ENCODE measurements at places on chromosomes 11 and 22.

DNA sequence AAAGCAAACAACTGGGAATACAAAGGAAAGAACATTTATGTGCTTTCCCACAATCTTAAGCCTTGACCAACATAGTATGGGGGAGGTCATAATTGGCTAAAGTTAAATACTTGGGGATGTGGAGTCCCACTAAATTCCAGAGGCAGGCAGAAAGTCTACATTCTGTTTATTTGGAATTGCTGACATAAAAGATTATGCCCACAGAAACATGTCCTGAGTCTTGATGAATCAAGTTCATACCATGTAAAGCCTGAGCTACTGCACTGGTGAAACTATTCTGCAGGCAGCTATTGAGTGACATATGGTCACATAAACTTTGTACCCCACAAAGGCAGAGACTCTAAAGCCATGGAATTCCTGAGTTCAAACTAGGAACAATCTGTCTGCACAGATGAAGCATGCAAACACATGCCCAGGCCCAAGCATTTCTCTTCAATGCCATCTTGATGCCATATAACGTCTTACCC is 69.9 kb upstream of the CHRM4 start:
- no peak for DNase-seq

DNA sequence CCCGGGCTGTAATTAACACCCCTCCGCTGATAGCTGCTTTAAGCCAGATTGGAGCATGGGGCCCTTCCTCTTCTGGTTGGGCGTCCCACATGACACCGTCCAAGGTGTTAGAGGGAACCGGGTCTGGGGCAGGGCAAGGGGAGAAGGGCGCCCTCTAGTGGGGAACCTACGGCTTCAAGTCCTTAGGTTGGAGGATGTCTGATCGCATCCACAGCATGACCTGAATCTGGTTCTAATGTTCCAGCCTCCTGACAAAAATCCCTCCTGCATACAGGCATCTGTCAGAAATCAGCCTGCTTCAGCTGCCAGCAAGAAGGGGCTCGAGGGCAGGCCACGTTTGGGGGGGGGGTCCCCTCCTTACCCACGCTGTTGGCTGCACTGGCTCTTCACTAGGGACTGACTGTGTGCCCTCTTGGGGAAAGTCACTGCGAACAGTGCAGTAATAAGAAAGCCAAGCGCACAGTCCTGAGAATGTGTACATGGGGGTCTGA is 94.2 kb upstream of the TBCEL start:
- DNase-seq: no peak

GRCh38 chr11:64413417-64413816 is 54.5 kb downstream of the RPS6KA4 start:
- DNase-seq: no peak

DNA sequence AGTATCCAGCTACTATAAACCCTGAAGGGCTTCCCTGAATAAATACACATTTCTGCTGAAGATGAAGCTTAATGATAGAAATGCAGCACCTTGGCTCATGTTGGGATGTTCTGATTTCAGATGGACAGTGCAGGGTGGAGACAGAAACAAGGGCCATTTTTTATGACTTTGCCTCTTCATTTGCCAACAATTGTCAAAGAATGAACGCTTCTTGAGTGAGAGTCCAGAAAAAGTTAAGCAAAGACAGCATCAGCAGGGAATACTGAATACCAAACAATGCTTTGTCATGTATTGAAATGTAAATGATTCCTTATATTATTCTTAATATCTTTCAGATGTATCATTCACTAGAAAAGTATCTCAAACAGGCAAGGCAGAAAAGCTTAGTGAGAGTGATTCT is 84.9 kb downstream of the TRPC6 start:
- no peak for DNase-seq

- no peak for DNase-seq
These were observed 399.3 kb downstream of the CADM1 start for GRCh38 chr11:115104851-115105453.

- DNase-seq: no peak
These were observed 2.2 kb upstream of the P2RX6 start for GRCh38 chr22:21012446-21013407.

DNA sequence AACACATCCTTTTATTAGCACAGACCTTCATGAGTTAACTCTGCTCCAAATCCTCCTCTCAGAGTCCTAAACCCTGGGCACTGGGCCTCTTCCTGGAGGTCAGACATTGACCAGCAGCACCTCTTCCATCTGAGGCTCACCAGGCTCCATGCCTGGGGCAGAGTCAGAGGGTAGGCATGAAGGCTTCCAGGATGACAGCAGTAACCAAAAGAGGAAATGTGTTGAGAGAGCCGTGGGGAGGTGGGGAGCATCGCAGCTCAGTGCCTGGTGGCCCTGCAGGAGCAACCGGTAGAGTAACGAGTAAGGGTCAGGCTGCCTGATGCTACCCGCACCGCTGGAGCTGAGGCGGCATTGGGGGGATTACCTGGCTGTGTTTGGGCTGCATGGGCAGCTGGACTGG is 9.4 kb upstream of the NAV2 start:
- DNase-seq: no peak

DNA sequence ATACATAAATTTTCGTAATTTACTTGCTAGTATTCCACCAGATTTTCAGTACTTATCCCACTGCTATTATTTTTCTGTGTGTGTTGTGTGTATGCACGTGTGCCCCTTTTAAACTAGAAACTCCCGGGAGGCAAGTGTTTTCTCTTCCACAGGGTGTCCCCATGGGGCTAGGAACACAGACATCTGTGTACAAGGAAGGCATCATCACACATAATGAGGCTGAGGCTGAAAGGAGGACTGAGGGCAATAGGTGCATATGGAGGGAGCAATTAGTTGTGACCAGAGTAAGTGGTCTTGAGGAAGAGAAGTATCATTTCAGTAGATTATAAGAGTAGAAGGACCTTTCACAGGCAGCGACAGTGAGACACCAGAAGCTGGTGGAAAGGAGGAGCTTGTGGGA is 2.1 kb upstream of the DPAGT1 start:
- no peak for DNase-seq

DNA sequence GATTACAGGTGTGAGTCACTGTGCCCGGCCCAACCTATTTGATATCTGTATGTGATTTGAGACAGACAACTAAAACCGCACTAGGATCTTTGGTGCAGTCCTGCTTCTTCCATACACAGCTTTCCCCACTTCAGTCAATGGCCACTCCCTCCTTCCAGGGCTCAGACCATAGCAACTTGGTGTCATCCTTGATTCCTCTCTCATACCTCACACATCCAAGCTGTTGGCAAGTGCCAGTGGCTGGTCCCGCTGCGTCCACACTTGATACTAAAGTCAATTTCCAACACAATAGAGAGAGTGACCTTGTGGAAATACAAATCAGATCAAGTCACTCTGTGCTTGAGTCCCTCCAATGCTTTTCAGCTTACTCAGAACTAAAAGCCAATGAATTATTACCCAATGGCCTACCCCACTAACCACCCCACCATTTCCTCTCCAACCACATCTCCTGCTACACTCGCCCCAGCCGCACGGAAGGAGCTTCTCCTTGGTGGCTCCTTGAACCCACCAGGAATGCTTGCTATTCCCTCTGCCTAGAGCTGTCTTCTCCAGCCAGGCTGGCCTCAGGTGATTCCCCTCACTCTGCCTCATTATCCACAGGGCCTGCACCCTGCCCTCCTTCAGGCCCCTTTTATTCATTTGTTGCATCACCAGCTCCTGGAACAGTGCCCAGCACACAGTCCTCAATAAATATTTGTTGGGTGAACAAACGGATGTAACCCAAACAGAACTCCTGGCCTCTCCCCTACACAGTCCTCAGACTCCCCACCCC is 12.9 kb downstream of the ABTB2 start:
- DNase-seq: no peak

GRCh38 chr11:135023499-135023898 is 611.5 kb upstream of the B3GAT1 start:
- no peak for DNase-seq

DNA sequence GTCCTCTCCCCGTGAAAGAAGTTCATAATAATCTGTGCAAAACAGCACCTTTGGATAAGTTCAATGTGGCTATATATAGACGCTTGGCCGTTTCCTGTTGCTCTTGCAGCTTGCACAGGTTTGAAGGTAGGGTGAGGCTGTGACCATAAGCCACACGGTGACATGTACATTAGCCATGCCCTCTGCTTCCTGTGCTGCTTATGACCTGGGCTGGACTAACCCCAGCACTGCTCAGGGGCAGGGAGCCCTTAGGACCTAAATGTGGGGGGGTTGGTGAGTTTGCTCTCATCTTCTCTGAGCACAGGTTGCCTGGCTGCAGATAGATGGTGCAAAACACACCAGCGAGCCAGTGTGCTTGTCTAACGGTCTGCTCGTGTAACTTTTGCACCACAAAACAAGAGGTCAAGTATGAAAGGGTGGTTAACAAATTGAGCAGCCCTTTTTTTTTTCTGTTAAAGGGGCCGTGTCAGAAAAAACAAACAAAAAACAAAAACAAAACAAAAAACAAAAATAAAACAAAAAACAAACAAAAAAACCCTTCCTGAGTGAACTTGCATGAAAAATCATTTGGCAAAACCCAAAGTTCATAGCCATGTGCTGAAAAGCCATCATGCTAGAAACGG is 37.3 kb downstream of the FLI1 start:
- DNase-seq: no peak

DNA sequence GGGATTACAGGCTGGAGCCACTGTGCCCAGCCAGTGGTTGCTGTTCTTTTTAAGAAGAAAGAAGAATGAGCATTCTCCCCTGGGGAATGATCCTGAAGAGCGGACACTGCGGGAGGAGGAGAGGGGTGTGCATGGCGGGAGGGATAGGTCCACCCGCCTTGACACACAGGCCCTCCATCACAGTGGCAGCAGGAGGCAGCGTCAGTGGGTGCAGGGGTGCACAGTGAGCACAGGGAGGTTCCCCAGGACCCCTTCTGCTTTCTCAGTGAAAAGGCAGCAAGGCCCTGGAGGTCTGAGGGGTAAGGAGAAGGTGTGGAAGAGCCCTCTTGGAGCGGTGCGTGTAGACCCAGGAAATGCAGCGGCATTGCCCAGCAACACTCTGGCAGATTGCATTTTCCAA is 28.9 kb upstream of the CBX7 start:
- DNase-seq: no peak

GRCh38 chr11:6856871-6857270 is 6.0 kb upstream of the OR10A2 start:
- no peak for DNase-seq

DNA sequence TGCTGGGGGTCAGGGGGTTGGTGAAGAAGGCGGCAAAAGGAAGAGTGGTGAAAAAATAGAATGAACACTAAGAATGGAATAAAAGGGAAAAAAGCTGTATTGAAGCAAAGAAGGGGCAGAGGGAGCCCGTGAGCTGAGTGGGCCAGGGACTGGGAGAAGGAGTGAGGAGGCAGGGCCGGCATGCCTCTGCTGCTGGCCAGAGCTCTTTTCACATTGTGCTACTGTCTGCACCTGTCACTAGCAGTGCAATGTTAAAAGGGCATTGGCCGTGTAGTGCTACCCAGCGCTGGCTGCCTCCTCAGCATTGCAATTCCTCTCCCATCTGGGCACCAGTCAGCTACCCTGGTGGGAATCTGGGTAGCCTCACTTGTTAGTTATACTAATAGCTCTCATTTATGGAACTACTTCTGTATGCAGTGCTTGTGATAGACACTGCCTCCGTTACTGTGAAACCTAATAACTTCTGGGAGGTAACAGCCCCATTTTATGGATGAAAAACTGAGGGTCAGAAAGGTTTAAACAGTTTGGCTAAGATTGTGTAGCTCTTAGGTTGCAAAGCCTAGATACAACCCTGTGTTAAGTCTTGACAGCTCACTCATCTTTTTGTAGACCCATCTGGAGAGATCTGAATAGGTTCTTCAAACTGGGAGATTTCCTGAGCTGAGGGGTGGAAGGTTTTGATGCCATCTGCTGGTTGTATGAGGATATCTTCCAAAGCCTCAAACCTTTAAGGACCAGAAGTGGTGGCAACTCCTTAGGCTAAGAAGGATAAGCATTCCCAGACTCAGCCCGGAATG is 8.5 kb downstream of the YPEL4 start:
- DNase-seq: no peak

DNA sequence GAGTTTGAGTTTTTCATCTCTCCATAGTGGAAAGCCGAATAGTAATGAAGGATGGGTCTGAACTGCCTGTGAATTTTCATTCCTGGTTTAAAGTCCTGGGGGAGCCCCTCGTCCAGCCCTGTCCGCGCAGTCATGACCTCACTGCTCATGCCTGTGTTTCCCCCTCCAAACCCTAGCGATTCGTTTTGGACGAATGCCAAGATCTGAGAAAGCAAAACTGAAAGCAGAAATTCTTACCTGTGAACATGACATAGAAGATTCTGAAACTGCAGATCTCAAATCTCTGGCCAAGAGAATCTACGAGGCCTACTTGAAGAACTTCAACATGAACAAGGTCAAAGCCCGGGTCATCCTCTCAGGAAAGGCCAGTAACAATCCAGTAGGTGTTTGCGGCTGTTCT is 30.5 kb downstream of the CDPF1 start:
- no peak for DNase-seq

All from suprapubic skin (tissue), 4 donors.